Activated T-helper 17 cell treated with anti-CD3 and anti-CD28 coated beads, Interleukin-2, amount 50 U/mL, for 72 hours (primary cell): ENCODE measurements at places on chromosomes 7 and 10. TPM values are rescaled to one million over a fixed set of nuclear protein-coding genes. Genes with fewer than 3 reads are reported as not detected.

DNA sequence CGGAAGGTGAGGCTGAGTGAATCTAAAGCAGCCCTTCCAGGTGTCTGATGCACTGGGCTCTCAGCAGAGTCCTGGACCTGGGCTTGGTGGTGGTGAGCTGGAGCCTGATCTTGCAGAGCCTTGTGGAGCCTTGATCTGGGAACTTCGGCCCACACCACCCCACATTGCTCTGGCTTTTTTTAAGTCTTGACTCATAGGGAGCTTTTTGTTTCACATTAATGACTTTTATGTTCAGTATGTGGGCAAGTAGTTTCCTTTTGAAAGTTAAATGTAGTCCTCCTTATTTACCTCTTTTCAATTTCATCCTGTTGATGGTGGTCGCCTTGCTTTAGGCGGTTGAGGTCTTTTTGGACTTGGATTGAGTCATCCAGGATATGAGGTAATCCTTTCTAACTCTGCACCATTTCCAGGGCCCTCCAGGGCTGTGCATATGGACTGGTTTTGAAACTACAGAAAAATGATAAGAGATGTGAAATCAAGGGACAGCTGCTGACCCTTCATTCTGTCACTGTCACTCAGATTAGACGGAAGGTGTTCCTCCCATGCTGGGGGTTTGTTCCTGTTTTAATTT lies 2.9 kb upstream of the NRAP start:
- ATAC-seq = peak; percentile 91

DNA sequence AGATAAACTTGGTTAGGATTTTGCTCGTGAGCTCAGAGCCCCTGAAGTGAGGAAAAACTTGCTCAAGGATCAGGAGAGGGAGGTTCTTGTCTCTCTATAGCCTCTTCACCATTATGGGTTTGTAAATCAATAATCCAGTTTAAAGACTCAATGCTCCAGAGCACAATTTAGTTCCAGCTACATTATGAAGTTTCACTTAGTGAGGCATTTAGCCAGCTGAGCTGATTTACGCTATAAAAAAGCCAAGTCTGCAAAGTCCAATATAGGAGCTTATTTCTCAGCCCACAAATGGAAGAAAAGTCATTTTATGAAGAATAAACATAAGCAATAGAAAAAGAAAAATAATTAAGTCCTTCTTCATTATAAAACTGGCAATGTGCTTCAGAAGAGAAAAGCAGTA lies 130.6 kb downstream of the STRA8 start:
- no peak for ATAC-seq

Gene CD36
- not detected for total RNA-seq

DNA sequence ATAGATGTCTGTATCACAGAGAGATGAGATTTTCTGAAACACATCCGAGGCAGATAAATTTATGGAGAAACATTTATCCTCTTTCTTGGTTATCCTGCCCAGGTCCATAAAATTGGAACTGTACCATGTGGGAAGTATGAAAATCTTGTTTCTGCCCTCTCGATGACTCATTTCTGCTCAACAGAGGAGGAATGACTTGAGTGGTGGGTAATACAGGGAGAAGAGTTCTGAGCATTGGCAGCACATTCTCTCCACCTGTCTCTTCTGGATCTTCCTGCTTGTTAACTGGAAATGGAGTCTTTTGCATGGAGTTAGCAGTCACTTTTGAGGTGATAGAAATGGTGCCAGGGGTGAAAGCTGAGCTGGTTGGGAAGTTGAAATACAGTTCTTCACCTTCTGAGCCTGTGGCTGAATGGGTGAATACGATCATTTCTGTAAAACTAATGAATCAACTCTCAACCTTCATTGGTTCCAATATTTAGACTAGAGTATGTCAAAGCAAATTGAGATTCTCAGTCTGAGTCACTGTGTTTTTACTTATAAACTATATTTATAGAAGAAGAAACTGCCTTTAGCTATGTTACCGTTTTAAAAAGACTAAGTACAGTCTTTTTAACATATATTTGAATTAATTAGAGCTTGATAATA lies 945.5 kb downstream of the SORCS3 start:
- no peak for ATAC-seq

Gene AKR1C1
- total RNA-seq = 0.71 TPM

GRCh38 chr10:11115337-11115736 lies 97.7 kb downstream of the CELF2 start:
- no peak for ATAC-seq

DNA sequence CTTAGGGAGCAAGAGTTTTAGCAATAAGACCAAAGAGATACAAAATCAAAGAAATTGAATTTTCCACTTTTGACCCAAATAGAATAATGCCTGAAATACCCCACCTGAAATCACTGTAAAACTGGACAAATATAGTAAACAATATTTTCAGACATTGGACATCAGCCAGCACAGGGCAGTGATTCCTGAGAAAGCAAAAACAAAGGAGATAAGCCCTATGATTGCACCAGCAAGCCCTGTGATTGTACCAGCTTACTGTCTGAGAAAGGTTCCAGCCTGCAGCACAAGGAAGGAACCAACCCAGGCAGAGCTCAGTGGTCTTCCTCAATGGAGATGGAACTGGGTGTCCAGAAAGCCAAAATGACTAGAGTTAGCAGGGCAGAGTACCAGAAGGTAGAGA lies 10.3 kb downstream of the TMEM106B start:
- no peak for ATAC-seq

GRCh38 chr10:2038036-2038435 lies 300.7 kb upstream of the ADARB2 start:
- ATAC-seq = no peak

Gene SLF2
- 44.1 TPM for total RNA-seq

Gene UNCX
- not detected for total RNA-seq

Gene CPED1
- total RNA-seq = not detected

DNA sequence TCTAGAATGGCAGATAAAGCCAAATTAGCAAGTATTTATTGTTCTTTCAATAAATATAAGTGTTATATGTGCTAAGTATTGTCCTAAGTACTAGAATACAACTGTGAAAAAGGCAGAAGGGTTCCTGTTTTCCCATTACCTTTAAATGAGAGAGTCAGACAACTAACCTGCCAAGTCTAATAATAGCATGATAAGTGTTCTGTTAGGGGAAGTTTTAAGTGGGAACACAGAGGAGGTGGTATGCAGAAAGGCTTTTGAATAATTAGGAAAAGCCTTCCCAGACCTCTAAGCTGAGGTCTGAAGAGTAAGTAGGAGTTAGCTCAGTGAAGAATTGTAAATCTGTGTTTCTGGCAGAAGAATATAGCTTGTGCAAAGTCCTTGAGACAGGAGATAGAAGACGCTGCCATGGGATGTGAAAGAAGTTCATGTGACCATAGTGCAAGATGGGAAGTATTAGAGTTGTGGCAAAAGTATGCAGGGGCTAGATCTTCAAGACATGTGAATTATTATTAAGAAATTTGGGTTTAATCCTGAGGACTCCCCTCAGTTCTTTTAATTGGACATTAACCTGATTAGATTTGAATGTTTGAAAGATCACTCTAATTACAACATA lies 12.5 kb downstream of the SHOC2 start:
- ATAC-seq = no peak

Gene CCSER2
- 47.5 TPM for total RNA-seq

Gene LDB3
- 0.11 TPM for total RNA-seq

- no peak for ATAC-seq
These were observed 164.6 kb downstream of the PKD1L1 start for GRCh38 chr7:47783456-47784223.

Gene AKR1B1
- total RNA-seq = 54.1 TPM

GRCh38 chr10:1272777-1273161 lies 216.6 kb downstream of the WDR37 start:
- ATAC-seq = no peak

Gene RBM20
- not detected for total RNA-seq

Gene SSC4D
- total RNA-seq = 0.61 TPM

DNA sequence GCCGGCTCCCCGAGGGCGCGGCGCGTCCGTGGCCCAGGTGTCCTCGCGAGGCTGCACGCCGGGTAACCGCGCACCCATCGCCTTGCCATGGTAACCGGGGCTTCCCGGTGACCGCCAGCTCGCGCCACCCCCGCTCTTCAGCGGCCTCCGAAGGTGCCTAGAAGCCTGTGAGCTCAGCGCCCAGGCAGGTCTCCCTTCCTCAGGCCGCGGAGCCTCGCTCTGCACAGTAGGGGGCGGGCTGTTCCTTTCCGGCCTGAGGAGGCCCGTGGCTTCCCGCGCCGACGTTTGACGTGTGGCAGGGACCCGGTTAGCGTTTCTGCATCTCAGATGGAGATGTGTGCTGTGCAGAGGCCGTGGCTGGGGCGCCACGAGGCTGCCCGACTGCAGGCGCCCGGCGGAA lies 117.1 kb downstream of the DYNC2I1 start:
- ATAC-seq = peak; percentile 25

DNA sequence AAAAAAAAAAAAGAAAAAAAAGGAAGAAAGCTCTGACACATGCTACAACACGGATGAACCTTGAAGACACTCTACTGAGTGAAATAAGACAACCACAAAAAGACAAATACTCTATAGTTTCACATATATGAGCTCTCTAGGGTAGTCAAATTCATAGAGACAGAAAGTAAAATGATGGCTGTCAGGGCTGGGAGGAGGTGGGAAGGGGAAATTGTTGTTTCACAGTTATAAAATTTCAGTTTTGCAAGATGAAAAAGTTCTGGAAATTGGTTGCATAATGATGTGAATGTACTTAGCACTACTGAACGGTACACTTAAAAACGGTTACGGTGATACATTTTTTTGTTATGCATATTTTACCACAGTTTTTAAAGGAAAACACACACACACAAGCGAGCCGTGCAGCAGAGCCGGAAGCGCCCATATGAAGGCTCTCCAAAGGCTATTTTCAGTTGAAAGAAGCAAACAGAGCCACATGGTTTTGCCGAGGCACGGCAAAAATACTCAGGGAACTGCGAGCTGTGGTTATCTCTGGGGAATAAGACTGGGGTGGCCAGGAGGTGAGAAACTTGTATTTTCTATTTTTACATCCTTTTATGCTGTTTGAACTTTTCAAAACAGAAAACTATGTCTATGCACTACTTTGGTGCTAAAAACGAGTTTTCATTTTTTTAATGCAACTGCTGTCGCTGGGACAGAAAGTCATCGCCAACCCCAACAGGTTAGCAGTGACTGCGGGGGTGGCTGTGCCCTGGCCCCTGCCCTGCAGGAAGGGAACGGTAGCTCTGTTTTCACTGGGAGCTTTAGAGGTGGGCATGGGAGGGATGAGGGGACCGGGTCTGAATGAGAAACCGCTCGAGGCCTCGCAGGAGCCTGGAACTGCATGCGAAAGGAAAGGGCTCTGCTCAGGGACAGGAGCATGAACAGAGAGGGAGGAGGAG lies 132.9 kb downstream of the OAT start:
- peak; percentile 47 for ATAC-seq

- ATAC-seq = no peak
These were observed 79.3 kb downstream of the CSTF2T start for GRCh38 chr10:51620131-51620530.

Gene TMEM225B
- total RNA-seq = 0.86 TPM

- peak; percentile 13 for ATAC-seq
These were observed 84.5 kb upstream of the DUSP5 start for GRCh38 chr10:110413049-110413783.

GRCh38 chr7:158111906-158112570 lies 475.6 kb downstream of the PTPRN2 start:
- no peak for ATAC-seq

GRCh38 chr7:135075716-135076115 lies 72.2 kb upstream of the TMEM140 start:
- ATAC-seq = no peak

DNA sequence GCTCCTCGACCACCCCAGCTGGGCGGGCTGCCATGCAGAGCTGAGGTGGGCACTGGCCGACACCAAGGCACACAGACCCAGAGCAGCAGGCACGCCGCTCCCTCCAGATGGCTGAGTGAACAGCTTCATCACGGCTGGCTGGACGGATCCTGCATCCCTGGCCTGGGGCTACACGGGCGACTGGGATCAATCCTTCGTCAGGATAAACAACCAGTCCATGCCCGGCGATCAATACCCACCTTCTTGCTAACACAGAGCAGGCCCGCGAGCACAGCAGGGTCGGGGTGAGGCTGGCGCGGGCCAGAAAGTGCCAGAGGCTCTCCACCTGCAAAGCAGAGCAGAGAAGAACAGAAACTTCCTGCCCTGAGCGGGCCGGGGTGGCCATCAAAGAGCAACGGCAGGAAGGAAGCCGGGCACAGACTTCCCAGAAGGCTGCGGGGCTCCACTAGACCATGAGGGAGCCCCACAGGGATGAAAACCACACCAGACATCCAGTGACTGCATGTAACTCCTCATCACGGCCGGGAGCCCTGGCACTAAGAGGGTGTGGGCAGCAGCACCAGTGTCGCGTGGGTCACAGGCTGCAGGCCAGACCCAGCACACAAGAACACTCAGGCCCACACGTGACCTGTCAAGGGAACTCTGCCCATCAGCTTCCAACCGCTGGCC lies 166.4 kb downstream of the MAD1L1 start:
- peak; percentile 29 for ATAC-seq

DNA sequence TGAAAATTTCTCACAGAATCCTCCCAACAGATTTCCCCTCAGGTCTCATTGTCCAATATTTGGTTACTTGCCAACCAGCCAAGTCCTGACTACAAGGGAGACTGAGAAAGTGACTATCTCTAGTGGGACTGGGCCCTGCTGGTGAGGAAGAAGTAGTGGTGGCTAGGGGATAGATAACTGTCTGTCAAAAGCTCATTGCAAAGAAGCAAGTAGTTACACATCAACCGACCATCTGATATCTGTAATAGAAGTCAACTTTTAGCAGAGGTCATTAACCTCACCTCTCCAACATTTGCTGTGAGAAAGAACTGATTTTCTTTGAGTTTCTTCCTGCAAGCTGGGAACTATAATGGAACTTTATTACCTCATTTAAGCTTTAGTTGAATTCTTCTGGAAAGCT lies 15.2 kb downstream of the STAMBPL1 start:
- ATAC-seq = no peak

- no peak for ATAC-seq
These were observed 6.4 kb upstream of the ORAI2 start for GRCh38 chr7:102427019-102427405.

GRCh38 chr7:34211018-34211417 lies 305.7 kb downstream of the BMPER start:
- no peak for ATAC-seq

Gene DRGX
- total RNA-seq = not detected

- no peak for ATAC-seq
These were observed at the start of gene PPP1R9A for GRCh38 chr7:94907026-94907810. Gene PPP1R9A (plus strand): TSS chr7:94907594. CDS start chr7:94910114, 2,520 bp downstream.

GRCh38 chr10:78299851-78300468 lies 266.3 kb downstream of the RPS24 start:
- ATAC-seq = no peak

Gene SPDYE5
- total RNA-seq = not detected

GRCh38 chr10:90798482-90798881 lies 59.4 kb downstream of the HTR7 start:
- peak; percentile 70 for ATAC-seq
